ENCODE measurements at places on chromosomes 2 and 18. TPM values are rescaled to one million over a fixed set of nuclear protein-coding genes. Genes with fewer than 3 reads are reported as not detected.

DNA sequence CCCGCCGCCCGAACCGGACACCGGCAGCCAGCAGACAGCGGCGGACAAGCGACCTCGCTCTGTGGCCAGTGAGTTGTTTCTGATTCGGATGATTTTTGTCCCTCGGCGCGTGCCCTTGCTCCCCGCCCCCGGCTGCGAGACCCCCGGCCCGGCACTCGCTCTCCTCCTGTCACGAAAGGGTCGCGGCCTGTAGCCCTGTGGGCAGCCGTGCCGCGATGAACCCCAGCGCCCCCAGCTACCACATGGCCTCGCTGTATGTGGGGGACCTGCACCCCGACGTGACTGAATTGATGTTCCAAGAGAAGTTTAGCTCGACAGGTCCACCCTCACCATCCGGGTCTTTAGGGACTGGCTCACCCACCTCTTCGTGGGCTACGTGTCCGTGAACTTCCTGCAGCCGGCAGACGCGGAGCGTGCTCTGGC, 1257.5 kb upstream of the ACVR2A start:
- no peak for DNase-seq

DNA sequence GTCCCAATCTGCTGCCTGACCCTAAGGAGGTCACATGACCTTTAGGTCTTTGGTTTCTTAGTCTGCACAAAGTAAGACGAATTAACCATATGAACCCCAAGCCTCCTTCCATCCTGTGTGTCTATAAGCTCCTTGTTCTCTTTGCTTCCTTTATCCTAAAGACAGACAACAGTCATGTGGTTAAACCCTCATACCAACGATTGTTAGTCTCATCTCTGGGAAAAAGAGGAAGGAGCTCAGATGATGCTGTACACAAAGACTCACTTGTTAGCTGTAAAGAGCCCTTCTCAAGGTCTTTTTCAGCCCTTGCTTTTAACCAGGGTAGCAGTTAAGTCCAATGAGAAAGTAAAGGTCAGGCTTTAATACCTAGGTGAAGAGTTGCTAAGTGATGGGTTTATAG, 443.7 kb downstream of the TNS1 start:
- DNase-seq = no peak

GRCh38 chr2:68292108-68292710, 27.5 kb downstream of the CNRIP1 start:
- DNase-seq = peak; percentile 5

The XIRP2 gene
- not detected for total RNA-seq

DNA sequence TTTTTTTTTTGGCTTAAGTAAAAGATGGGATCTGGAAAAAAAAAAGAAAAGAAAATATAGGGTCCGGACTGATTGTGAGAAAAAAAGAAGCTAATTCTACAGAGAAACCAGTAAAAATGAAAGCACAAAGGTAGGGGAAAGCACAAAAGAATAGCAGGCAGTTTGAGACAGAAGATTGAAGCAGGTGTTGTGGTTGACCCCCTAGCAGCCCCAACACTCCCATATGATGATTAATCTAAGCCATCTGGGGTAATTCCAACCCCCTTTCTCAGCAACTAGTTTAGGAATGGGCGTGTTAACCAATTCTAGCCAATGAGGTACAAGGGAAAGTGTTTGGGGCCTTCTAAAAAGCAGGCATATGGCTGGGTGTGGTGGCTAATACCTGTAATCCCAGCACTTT, 77.0 kb downstream of the MBD2 start:
- no peak for DNase-seq

Measured in dermis microvascular lymphatic vessel endothelial cell (primary cell).